ENCODE measurements at places on chromosomes 2 and 18.

- DNase-seq = no peak
Measured at GRCh38 chr18:59054496-59055287, 85.0 kb upstream of the SEC11C start.

DNA sequence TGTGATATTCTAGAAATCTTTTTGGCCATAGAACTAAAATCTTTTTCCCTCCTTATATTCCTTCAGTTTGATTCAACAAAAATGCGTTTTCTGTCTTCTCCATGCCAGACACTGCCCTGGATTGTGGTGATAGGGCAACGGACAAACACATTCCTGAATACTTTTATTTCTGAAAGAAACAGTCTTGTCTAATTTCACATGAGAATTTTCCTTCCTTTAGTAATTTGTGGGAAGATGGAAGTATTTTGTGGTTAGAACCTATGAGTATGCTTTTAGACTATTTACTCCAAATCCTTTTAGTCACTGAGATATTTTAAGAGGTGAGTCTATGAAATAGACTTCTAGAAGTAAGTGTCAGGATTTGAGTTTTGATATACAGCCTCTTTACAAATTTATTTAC, 49.6 kb downstream of the COL5A2 start:
- no peak for DNase-seq

- DNase-seq = peak; percentile 10
Measured at GRCh38 chr18:57881818-57882413, 78.8 kb upstream of the ATP8B1 start.

- no peak for DNase-seq
Measured at GRCh38 chr2:234293973-234294372, 202.9 kb downstream of the ARL4C start.

- no peak for DNase-seq
Measured at GRCh38 chr2:70515938-70516337, 37.7 kb downstream of the TGFA start.

DNA sequence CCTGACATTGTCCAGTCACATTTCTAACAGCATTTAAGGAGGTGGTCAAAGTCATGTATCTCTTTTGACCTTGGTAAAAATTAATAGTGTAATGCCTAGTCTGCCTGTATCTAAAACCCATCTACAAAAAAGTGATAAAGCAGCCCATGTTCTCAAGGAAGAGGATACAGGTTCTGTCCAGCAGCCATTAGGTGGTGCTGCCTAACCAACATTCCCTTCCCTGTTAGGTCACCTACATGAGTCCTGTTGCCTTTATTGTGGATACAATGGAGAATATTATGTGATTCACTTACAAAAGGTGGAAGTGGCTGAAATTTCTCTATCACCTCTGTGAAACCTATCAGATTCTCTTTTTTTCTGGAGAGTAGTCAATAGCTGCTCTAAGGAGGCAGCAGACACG, 52.5 kb downstream of the AQP4 start:
- DNase-seq = no peak

- DNase-seq = peak; percentile 20
Measured at GRCh38 chr2:175366815-175367214, 185.3 kb upstream of the ATP5MC3 start.

- DNase-seq = no peak
Measured at GRCh38 chr2:230414302-230414701, 1.7 kb upstream of the SP100 start.

GRCh38 chr18:34221971-34222306, 2.8 kb downstream of the NOL4 start:
- no peak for DNase-seq
